CD4-positive, alpha-beta T cell treated with Interleukin-2 at 100 ng/mL for 4 hours (primary cell): ENCODE measurements at places on chromosomes 11 and 22.

GRCh38 chr11:28107191-28107749, 686 bp downstream of the KIF18A start:
- peak; percentile 29 for DNase-seq

GRCh38 chr11:128967578-128967977, 24.9 kb upstream of the TP53AIP1 start:
- no peak for DNase-seq

GRCh38 chr11:67594480-67594879, 10.9 kb downstream of the GSTP1 start:
- DNase-seq, result no peak

DNA sequence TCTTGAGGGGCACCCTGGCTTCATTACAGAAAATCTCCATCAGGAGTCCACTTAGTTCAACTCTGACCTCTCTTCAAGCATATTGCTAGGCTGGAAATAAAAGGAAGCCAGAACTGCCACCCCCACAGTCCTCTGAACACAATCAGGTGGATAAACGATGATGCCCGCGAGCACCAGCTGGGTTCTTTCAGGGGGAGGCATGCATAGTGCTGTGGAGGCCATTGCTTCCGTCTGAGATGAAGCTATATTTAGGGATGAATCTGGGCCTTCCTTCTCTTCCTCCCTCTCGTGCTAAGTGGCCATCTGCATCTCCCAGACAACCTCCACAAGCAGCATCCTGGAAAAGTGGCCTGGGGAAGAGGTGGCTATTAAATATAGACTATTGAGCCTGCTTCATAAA, 3.9 kb upstream of the MICAL2 start:
- DNase-seq, result no peak

DNA sequence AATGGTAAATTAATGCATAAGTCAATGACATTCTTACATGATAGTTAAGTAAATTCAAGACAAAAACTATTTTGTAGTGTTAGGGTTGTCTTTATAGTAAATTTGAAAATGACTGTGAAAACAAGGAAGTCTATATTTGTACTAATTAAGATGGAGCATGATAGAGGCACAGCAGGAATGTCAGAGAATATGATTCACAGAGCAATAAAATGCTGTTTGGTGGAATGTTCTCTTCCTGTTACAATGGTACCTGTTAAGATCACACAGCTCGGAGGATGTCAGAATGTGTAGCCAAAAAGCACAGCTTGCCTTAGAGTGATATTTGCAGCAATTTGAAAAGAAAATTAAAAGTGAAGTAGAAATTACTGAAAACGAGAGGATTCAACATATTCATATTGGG, 2339.7 kb upstream of the RAG2 start:
- no peak for DNase-seq
